ENCODE measurements at places on chromosomes 6 and 20.

DNA sequence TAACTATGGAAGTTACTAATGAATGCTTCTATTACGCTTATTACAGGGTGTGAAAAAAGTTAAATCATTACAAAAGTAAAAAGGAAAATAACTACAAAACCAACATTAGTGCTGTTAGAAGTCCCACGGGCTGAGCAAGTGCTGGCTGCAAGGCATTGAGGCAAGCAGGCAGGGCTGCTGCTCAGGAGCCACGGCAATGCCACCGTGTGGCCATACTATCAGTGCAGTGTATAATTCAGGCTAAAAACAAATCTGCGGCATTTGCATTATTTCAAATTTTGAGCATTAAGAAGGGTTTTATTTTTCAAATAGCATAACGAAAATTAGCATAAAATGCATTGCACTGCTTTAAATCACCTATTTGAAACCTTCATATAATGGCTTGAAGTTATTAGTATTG is 17.1 kb downstream of the IFNGR1 start:
- DNase-seq: no peak

DNA sequence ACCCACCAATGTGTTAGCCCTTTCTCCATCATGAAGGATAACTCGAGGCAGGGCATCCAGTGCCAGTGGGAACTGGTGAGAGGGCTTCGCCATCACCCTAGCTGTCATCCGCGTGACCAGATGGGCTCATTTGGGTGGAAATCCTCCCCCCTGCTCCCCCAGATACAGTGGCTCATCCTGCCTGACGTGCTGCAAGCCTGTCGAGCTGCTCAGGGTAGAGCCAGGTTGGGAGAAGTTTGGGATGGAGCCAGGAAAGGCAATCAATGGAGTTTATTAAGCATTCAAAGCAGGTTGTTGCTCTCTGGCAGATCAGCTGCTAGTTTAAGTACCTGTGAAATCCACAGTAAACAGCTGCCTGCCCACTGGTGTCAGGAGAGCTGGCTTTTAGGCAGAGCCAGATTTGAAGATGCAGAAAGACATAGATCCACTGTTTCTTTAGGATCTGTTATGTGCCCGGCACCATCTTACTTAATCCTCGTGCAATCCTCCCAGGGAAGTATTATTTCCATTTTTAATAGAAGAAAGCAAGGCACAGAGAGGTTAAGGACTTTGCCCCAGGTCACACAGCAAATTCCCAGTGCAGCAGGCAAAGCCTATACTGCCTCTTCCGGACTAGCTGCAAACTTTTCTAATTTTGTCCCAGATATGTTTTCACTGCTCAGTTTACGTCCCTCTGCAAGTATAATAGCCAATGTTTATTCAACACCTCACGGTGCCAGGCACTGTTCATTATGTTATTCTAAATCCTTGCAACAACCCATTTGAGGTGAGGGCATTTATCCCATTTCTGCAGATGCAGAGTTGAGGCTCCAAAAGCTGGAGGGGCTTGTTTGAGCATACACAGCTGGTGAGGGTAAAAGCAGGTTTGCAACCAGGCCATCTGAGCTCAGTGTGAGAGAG is 54.1 kb upstream of the KCNG1 start:
- DNase-seq: no peak

DNA sequence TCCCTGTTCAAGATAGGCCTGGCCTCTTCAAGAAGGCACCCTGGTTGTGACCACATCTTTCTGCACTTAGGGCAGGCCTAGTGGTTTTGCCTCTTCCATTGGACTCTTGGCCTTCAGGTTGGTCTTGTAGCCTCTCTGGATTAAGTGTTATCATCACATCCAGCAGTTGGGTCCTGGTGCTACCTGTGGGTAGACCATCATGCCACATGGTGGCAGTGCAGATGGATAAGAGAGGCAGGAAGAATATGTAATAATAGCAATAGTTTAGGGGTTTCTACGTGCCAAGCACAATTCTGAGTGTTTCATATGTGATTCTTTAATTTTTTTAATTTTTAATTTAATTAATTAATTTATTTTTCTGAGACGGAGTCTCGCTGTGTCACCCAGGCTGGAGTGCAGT is 28.5 kb upstream of the SNRPB2 start:
- no peak for DNase-seq

DNA sequence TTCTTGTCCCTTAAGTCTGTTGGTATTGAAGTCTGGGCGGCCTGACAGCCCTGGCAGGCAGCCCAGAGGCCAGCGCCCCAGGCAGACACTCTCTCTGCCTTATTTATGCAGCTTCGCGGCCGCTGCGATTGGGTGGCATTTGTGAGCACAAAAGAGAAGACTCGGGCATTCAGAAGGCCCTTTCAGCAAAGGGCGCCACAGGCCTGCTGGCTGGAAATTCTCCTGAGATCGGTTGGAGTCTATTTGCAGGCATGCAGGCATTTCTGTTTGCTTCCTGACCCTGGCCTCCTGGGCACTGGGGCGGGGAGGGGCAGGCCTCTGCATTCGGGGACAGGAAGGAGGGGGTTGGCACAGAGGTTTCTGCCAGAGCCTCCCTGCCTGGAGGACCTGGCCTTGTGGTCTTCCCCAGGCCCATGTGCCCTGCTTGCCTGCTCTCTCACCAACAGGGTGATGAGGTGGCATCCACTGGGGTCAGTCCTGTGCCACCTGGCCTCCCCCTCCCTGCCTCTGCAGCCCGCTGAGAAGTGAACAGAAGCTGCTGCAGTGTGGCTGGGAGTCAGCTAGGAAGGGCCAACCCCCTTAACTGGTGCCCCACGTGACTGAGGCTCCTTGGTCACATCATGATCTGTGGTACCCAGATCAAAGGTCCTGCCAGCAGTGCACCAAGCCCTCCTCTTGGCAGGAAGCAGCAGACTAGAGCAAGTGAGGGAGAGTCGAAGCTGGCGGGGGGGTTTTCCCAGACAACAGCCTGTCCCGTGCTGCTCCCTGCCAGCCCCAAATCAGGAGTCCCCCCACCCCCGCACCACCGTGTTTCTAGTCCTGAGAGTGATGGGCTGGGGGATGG is 16.6 kb upstream of the CCDC167 start:
- peak; percentile 50 for DNase-seq

DNA sequence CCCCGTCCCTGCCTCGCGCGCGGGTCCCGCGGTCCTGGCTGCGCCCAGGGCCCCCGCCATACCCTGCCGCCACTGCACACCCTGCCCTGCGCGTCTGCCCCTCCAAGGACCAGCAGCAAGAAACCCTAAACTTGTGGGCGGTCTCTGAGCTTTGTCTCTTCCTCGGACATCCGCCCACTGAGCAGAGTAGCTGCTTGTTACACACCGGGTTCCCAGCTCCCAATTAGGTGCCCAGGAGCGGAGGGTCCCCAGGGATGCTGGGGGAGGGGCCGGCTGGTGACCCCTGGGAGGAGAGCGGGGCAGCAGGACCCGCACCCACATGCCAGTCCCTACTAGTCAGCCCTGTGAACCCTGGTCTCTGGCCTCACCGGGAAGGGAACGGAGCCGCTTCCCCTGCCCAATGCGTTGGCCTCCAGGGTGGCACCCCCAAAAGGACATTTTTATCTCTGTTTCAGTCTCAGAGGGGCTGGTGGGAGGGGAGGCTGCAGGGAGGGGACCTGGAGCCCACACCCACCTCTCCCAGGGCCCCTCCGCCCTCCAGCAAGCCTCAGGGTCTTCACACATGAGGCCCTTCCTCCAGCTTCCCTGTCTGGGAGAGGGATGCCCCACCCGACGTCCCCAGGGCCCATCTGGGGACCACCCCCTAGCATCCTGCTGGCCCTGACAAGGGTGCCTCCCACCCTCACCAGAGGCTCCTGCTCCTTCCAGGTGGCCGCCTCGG is 10.5 kb downstream of the STMN3 start:
- no peak for DNase-seq

DNA sequence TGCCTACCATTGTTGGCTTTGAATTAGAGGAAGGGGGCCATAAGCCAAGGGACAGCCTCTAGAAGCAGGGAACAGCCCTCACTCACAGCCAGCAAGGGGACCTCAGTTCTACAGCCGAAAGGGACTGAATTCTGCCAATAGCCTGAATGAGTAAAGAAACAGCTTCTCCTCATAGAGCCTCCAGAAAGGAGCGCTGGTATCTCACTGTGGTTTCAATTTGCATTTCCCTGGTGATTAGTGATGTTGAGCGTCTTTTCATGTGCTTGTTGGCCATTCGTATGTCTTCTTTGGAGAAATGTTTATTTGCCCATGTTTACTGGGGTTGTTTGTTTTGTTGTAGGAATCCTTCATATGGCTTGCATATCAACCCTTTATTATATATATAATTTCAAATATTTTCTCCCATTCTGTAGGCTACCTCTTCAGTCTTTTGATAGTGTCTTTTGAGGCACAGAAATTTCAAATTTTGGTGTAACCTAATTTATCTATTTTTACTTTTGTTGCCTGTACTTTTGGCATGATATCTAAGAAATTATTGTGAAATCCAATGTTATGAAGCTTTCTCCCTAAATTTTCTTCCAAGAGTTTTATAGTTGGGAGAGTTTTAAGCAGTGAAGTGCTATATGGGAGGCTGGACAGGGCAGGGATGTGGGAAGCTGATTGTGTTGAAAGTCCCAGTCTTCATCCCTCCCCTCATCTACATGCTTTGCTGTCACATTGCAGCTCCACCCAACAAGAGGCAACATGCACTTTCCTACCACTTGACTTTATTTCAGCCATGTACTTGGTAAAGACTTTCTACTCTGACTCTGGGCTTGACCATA is 82.3 kb upstream of the SHLD1 start:
- DNase-seq: no peak

DNA sequence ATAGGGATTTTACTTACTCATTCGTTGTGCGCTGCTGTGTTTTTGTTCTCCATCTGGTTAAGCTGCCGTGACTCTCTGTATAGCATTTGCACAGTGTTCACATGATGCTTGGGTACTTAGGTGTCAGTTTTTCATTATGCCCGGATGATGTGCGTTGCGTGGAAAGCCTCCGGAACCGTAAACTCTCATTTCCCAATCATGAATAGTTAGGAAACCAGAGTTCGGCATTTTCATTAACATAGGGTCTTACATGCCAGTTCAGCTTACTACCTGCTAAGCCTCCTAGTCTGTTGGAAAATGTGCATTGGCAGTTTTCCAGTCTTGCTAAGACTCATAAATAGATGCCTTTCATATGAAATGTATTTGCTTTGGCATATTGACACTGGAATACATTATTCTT is 483.4 kb upstream of the FLRT3 start:
- no peak for DNase-seq

- peak; percentile 95 for DNase-seq
Observed at GRCh38 chr6:37705239-37706051, 7.8 kb upstream of the MDGA1 start.

GRCh38 chr20:46371656-46372055 is 34.8 kb downstream of the ELMO2 start:
- DNase-seq: no peak

GRCh38 chr20:39871013-39871412 is 818.0 kb downstream of the MAFB start:
- DNase-seq: no peak

- no peak for DNase-seq
Observed at GRCh38 chr20:32354592-32355416, 3.3 kb upstream of the ASXL1 start.

GRCh38 chr6:116420341-116420740 is 40.8 kb upstream of the CALHM6 start:
- DNase-seq: no peak

- no peak for DNase-seq
Observed at GRCh38 chr20:41293269-41294037, 24.1 kb downstream of the ZHX3 start.

- DNase-seq: no peak
Observed at GRCh38 chr6:163427498-163428254, 13.2 kb downstream of the QKI start.

DNA sequence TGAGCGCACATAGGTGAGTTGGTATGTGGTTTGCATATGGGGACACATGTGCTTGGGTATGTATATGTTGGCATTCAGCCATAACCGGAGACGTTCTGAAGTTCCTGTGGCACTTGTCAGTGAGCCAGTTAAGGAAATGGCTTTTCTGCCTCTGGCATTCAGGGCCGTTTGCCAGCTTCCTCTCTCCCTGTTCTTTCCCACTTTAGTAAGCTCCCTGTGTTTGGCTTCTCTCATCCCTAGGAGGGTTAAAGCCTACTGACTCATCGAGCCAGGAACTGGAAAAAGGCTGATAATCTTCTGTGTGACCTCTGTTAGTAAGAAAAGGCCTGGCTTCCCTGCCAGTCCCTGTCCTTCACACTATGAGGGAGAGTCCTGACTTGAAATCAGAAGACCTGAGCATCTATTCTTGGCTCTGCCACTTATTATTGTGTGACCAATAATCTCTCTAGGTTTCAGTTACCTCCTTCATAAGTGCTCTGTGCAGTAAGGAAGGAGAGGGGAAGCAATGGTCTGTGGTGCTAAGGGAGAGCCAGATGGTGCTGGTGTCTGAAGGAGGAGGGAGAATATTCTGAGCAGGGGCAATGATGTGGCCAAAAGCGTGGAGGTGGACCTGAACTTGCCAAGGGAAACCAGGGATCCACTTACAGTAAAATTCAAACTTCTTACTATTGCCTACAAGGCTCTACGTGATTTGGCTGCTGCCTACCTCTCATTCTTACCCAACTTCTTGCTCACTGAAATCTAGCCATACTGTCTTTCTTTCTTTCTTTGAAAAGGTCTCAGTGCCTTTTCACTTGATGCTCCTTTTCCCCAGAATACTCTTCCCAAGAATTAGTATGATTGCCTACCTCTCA is 31.4 kb downstream of the ACSS2 start:
- peak; percentile 25 for DNase-seq

DNA sequence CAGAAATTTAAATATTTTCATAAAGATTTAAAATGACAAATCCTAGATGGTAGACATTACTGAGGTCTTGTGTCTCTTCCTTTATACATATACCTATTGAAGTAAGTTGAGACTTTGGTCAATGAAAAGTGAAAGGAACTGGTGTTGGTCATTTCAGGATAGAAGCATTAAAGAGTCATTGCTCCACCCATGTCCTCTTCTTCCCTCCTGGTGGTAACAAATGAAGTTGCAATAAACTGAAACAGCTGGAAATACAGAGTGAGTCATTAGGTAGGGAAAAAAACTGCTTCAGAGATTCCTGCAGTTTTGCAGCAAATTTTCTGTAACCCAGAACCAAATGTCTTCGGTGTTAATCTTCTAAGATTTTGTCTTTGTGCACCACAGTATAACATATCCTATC is 448.0 kb downstream of the EYS start:
- DNase-seq: no peak

DNA sequence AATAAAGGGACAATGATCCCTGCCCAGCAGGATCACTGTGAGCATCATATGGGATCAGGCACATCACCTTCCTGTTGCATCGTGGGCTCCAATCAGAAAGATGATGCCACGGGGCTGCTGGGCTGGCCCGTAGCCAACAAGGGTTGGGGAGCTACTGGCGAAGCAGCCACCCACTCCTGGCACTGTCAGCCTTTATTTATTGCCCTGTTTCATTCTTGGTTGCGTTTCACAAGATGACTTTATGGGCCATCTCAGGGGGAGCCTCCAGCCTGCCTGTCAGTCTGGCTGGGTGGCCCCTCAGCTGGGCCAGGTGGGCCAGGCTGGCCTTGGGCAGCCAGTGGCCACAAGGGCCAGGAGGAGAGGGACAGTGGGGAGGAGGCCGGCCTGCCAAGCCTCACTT is 17.3 kb downstream of the VSTM2L start:
- DNase-seq: no peak

- no peak for DNase-seq
Observed at GRCh38 chr6:157551041-157551832, 170.2 kb downstream of the ZDHHC14 start.

- DNase-seq: no peak
Observed at GRCh38 chr6:123770247-123770949, 33.3 kb upstream of the NKAIN2 start.

All from ELF-1 (cell line).